Inflammatory macrophage (primary cell): ENCODE measurements at places on chromosomes 16 and 17.

- DNase-seq: no peak
Observed at GRCh38 chr17:65586899-65587298, 25.5 kb upstream of the AXIN2 start.

GRCh38 chr17:51472670-51473205 is 212.4 kb downstream of the UTP18 start:
- peak; percentile 8 for DNase-seq

- DNase-seq: no peak
Observed at GRCh38 chr16:81254922-81255526, 16.5 kb downstream of the BCO1 start.

DNA sequence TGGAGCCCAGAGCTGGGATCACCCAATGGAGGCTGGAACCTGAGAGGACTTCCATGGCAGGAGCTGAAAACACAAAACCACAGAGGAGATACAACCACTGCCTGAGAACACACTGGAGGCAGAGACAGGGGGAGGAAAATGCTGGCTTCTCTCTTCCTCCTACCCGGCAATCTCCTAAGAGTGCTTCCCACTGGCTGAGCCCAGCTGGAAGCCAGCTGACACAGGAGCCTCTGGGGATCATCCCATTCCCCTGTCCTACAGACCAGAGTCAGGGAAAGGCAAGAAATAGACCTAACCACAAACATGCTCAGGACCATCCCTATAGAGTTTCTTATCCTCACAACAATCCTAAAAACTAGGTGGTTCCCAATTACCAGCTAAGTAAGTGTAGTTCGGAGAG is 112.4 kb upstream of the CDH5 start:
- no peak for DNase-seq

DNA sequence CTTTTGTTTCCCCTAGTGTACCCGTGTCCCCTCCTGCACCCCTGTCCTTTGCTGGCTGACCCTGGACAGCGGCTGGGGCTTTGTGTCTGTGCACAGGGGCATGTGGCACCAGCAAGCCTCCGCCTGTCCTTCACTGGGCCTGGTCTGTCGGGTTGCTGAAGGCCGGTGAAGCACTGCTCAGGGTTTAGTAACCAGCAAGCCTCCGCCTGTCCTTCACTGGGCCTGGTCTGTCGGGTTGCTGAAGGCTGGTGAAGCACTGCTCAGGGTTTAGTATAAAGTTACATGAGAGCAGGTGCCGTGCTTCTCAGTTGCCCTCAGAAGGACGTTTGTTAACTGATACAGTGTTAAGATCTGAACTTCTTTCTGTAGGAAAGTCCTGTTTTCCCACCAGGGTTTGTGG is 33.8 kb downstream of the DEF8 start:
- DNase-seq: no peak

GRCh38 chr17:28216528-28216927 is 102.5 kb upstream of the TMEM97 start:
- DNase-seq: peak; percentile 43

DNA sequence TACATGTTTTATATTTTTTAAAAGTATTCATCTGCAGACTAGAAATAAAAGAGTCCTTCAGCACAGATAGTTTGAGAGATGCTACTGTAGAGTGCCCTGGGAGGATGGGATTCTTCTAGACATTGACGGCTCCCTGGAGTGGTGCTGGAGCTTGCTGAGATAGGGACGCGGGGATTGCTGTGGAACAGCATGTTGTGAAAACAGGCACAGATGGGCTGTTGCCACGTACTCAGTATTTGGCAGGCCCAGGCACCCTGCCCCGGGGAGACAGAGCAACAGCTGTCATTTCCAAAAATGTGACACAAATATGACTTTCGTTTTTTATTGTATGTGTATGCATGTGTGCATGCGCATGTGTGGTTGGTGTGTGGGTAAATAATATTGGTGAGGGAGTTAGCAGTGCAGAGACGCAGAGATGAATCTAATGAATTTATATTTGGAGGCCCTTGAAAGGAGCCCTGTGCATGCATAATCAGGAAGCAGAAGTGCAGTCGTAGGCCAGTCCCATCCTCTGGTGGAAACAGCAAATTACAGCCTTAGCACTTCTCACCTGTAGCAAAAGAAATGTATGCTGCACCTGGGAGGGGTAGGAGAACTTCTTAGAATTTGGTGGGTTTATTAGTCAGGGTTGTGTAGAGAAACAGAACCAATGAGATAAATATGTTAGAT is 6.2 kb upstream of the ABCA8 start:
- DNase-seq: no peak

GRCh38 chr17:39652587-39653315 is 12.4 kb upstream of the TCAP start:
- DNase-seq: no peak

DNA sequence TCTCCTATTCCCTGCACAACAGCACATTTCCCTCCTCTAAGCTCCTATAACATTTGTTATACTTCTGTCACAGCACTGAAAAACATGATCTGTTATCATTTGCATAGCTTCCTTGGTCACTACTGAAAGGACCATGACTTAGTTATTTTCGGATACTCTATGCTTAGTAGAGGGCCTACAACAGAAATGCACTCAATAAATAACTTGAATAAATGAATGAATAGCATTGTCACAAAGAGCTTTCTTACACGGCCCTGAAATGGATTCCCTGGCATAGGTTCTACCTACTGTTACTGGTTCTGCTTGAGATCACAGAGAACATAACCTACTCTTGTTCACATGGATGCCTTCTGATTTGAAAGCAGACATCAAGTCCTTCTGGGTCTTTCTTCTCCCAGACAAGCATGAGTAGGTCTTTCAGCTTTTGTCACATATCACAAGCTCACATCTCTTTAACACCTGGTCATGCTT is 41.6 kb downstream of the MYO1D start:
- DNase-seq: no peak

DNA sequence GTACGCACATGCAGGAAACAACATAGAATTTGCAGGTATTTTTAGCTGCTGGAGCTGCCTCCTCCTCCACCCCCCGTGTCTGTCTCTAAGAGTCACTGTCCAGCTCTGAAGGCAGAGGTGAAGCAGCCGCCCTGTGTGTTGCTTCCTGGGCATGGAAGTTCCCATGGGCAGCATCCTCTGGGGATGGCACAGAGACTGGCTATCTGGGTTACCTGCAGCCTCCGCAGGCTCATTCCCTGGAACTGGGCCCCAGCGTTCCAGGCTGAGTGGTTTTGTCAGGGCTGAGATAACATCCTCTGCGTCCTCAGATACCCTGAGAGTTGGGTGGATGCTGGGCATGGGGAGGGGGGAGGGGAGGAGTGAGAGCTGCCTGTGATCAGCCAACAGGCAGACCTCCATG is 41.5 kb upstream of the MRTFB start:
- DNase-seq: no peak

DNA sequence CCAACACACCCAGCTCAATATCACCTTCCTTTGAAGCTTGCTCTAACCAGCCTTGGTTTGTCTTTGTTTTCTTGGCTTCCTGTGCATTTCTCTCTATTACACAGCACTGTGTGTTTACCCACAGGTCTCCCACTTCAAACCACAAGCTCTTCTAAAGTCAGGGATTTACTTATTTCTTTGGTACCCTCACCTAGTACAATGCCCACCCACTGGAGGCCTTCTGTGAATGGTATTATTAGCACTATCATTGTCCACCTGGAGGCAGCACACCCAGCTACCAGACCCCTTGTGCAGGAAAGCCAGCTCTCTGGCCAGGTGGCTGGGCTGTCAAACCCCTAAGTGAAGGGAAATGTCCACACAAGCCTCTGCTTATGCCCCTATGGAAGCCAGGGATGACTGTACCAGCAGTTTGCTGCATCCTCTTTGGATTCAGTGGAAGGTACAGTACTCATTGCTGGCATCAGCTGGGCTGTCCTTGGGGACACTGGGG is 9.4 kb upstream of the TOP2A start:
- DNase-seq: no peak

DNA sequence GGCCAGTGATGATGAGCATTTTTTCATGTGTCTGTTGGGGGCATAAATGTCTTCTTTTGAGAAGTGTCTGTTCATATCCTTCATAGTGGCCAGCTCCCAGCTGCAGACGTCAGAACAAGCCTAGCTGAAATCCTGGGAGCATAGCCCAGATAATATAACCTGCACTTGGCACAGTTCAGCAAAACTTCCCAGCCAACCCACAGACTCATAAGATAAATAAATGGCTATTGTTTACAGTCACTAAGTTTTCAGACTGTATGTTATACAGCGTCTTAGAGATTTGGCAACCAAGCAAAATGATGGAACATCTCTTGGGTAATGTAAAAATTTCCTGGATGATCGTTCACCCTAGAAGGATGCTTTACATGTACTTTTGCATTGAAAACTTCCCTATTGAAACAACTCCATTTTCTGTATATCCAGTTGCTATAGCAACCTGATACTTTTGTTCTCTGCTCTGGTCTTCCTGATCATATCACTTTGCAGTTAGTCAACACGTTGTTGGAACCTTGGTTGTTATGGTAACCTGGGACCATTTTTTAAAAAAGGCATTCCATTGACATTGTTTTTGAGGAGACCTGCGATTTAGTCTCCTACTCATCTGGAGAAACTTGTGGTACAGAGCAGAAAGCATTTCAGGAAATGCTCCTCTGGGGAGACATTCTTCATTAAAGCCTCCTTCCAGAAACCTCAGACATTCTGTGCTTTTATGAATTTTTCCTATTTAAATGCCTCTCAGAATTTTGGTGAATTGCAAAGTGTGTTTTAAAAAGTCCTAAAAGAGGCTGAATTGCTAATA is 378.7 kb downstream of the HS3ST4 start:
- DNase-seq: no peak

DNA sequence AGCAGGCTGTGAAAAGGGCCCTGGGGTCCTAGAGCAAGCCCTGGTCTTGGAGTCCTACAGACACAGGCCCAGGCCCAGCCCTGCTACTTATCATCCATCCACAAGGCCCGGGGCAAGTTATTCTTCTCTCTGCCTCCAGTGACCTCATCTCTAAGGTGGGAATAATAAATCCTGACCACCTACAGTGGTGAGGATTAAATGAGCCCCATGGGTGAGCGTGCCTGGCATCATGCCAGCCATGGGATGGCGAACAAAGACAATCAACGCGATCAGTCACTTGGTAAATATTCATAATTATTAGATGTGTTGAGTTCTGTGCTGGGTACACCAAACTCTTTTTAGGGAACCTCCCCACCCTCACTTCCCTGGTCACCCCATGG is 5.5 kb downstream of the KRT15 start:
- no peak for DNase-seq

- no peak for DNase-seq
Observed at GRCh38 chr16:85843471-85844168, 44.1 kb downstream of the COX4I1 start.

DNA sequence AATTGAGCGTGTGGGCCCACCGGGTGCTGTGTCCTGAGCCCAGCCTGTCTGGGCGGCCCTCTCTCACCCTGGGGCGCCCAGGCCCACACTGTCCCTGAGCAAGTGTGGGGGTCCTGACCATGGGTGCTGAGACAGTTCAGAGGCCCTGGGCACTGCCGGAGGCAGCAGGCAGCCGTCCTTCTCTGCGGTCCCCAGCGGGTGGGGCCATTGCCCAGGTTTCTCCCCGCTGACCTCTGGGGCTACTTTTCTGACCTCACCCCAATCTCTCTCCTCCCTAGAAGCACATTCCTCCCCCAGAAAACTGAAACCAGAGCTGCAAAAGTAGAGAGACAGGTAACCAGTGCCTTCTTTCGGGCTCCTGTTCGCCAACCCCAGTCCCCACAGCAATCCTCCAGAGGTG is 36.0 kb upstream of the PVALEF start:
- DNase-seq: peak; percentile 30

DNA sequence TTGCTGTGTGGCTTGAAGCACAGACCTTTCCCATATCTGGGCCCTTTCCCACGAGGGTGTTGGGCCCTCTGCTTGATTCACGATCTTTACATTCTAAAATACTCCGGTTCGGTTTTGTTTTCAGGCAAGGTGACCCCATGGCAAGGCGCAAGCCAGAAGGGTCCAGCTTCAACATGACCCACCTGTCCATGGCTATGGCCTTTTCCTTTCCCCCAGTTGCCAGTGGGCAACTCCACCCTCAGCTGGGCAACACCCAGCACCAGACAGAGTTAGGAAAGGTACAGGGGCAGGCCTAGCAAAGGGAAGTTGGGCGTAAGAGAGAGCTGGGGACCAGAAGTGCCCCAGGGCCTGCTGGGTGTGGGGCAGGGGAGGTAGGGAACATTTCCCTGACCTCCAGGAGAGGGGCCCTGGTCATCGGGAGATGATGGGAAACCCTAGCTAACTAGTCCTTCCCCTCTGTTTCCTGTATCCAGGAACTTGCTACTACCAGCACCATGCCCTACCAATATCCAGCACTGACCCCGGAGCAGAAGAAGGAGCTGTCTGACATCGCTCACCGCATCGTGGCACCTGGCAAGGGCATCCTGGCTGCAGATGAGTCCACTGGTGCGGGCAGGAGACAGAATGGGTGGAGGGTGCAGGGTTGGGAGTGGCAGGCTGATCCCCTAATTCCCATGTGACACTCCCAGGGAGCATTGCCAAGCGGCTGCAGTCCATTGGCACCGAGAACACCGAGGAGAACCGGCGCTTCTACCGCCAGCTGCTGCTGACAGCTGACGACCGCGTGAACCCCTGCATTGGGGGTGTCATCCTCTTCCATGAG is 1.4 kb downstream of the ALDOA start:
- DNase-seq: peak; percentile 77

DNA sequence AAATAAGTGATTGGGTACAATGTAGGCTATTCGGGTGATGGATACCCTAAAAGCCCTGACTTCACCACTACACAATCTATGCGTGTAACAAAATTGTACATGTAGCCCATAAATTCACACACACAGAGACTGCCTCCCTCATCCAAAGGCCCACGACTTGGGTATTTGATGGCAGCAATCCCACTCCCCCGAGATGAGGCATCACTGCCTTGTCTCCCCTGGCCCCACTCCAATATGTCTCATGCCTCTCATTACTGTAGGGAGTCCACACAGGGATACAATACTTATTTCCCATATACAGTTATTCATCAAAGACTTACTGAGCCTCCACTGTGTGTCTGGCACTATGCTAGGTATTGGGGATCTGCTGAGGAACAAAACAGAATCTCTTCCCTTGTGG is 192.6 kb downstream of the CBLN1 start:
- DNase-seq: no peak

DNA sequence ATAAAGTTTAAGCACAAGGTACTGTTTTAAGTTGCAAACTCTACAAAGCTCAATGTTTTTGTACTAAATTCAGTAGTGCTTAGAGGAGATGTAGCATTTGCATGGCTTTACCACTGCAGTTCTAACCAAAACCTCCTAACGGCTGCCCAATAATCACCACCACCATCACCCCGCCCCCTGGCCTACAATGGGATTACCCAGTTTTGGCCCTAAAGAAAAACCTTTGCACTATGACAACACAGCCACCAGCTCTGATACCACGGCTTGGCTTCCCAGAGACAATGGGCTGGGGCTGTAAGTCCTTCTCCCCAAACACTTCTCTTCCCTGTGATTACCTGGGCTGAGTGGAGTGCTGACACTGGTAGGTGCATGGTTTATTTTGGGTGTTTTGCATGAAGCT is 58.4 kb upstream of the MTMR4 start:
- no peak for DNase-seq

- peak; percentile 49 for DNase-seq
Observed at GRCh38 chr17:1398931-1399678, 917 bp downstream of the YWHAE start.
